Karpas-422 (cell line): ENCODE measurements at places on chromosomes 5 and 9. TPM values are rescaled to one million over a fixed set of nuclear protein-coding genes. Genes with fewer than 3 reads are reported as not detected.

DNA sequence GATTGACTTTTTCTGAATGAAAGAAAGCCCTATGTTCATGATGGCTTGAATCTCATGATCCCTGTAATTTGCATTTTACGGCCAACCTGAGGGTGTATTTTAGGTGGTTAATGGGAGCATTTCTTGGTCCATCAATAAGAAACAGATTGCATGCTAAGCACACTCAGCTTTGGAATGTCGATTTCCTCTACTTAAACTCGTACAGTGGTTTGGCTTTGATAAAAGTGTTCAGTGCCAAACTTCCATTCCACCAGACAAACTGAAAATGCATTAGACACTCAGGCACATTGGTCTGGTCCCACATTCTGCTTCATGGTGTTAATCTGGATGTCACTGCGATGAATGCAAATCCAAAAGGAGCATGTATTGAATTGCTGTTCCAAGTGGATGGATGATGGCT, 77.0 kb downstream of the VCAN start:
- DNase-seq, result no peak
- H3K27ac ChIP-seq, result no peak overlapping the region
- H3K36me3 ChIP-seq, result no peaks in the 10 kb centered on the region
- H3K4me3 ChIP-seq, result no peak overlapping the region

GRCh38 chr5:142683881-142684505, 1.9 kb downstream of the FGF1 start:
- H3K36me3 ChIP-seq, result no peaks in the 10 kb centered on the region
- no peaks in the 10 kb centered on the region for H3K4me1 ChIP-seq
- no peak for DNase-seq

- peaks cover 26% of the 10 kb centered on the region for H3K4me1 ChIP-seq
- peak; percentile 51 for DNase-seq
- H3K36me3 ChIP-seq, result no peaks in the 10 kb centered on the region
- H3K27ac ChIP-seq, result no peak overlapping the region
- no peak overlapping the region for H3K4me3 ChIP-seq
Observed at GRCh38 chr5:675871-676698, 17.1 kb downstream of the TPPP start.

- H3K27me3 ChIP-seq, result no peaks in the 10 kb centered on the region
Observed at GRCh38 chr5:174843263-174844250, 119.2 kb downstream of the MSX2 start.

GRCh38 chr5:122423221-122423620, 111.2 kb downstream of the SNCAIP start:
- DNase-seq, result no peak
- H3K4me1 ChIP-seq, result no peaks in the 10 kb centered on the region
- no peaks in the 10 kb centered on the region for H3K27me3 ChIP-seq
- no peak overlapping the region for H3K27ac ChIP-seq

GRCh38 chr5:127068493-127069214, 4.6 kb downstream of the C5orf63 start:
- H3K4me1 ChIP-seq, result peaks cover 11% of the 10 kb centered on the region
- peaks cover 12% of the 10 kb centered on the region; the same call in 1 of the 2 replicates for H3K36me3 ChIP-seq
- H3K27me3 ChIP-seq, result no peaks in the 10 kb centered on the region
- no peak overlapping the region for H3K27ac ChIP-seq

GRCh38 chr5:96928931-96929708, 6.8 kb upstream of the LNPEP start:
- DNase-seq, result peak; percentile 43
- H3K4me1 ChIP-seq, result peaks cover 34% of the 10 kb centered on the region
- no peaks in the 10 kb centered on the region for H3K27me3 ChIP-seq
- no peak overlapping the region for H3K27ac ChIP-seq

CDO1 gene
- total RNA-seq, result not detected in 2 replicates

DNA sequence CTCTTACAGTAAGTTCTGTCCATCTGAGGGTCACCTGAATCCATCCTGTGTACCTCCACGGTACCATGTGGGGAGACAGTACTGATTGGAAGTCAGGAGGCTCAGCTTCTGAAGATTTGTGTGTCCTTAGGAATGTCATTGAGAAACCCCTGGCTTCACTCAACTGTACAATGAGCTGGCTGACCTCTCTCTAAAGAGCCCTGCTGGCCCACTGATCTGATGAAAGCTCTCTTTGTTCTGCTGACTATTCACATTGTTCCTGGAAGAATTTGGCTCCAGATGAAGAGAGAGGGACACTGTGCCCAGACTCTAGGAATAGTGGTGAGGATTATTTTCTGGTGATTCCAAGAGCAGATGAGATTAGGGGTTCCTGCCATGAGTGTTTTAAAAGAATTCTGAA, 141.2 kb downstream of the LURAP1L start:
- no peaks in the 10 kb centered on the region for H3K36me3 ChIP-seq
- no peak for DNase-seq
- no peak overlapping the region for H3K4me3 ChIP-seq
- H3K4me1 ChIP-seq, result no peaks in the 10 kb centered on the region

DNA sequence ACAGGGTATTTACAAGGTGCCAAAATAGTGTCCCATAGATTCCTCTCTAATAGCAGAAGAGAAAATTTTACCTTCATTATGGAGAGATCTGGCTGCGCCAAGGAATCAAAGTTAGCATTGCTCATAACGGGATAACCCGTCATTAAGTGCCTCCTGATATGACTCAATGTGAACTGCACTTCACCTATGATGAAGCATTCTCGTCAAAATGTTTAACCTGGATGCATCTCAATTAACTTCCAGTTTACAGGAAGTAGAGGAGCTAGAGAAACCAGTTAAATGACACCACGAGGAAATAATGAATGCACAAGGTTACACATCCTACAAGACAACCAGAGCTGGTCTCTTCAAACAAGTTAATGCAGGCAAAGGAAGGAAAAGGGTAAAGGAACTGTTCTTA, 17.2 kb downstream of the FBXW11 start:
- peaks cover 6% of the 10 kb centered on the region for H3K36me3 ChIP-seq
- no peak overlapping the region for H3K4me3 ChIP-seq
- no peaks in the 10 kb centered on the region for H3K27me3 ChIP-seq
- DNase-seq, result no peak
- H3K27ac ChIP-seq, result no peak overlapping the region
- H3K4me1 ChIP-seq, result peaks cover 6% of the 10 kb centered on the region

OR1J4 gene
- total RNA-seq, result not detected in 2 replicates

- H3K4me1 ChIP-seq, result peaks cover 24% of the 10 kb centered on the region
- H3K27ac ChIP-seq, result peak overlapping the region; percentile 81
- H3K27me3 ChIP-seq, result no peaks in the 10 kb centered on the region
- H3K36me3 ChIP-seq, result peaks cover 34% of the 10 kb centered on the region; the same call in 1 of the 2 replicates
- peak; percentile 67 for DNase-seq
Observed at GRCh38 chr5:134174841-134175839, 1.6 kb downstream of the SKP1 start.

DDX41 gene
- 104 and 195 TPM in 2 replicates for total RNA-seq

SAPCD2 gene
- 18.6 and 53.2 TPM in 2 replicates for total RNA-seq

DNA sequence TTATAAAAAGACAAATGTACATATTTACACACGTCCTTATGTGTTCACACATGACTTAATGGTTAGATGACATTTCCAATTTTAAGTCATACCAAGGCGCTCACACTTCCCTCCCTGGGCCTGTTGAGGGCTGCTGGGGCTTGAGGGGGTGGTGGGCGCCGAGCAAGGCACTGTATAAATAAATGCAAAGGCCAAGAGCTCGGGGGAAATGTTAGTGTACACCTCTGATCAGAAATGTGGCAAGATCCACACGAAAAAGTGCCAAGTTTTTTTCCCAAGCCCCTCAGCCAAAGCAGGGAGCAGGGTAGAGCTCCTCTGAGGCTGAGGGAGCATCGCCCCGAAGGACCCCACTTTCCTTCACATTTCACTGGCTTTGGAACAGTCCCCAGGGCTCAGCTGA, 7.5 kb downstream of the IRF1 start:
- no peak overlapping the region for H3K27ac ChIP-seq
- no peak for DNase-seq
- H3K4me3 ChIP-seq, result no peak overlapping the region
- H3K36me3 ChIP-seq, result no peaks in the 10 kb centered on the region

HAND1 gene
- total RNA-seq, result not detected in 2 replicates

C9orf50 gene
- not detected in 2 replicates for total RNA-seq

SPATA31C1 gene
- total RNA-seq, result not detected in 2 replicates

C5orf52 gene
- total RNA-seq, result not detected in 2 replicates

- DNase-seq, result no peak
- no peaks in the 10 kb centered on the region for H3K4me1 ChIP-seq
- no peak overlapping the region for H3K27ac ChIP-seq
- no peak overlapping the region for H3K4me3 ChIP-seq
- H3K27me3 ChIP-seq, result no peaks in the 10 kb centered on the region
Observed at GRCh38 chr9:124342776-124343485, 72.3 kb downstream of the PSMB7 start.

DNA sequence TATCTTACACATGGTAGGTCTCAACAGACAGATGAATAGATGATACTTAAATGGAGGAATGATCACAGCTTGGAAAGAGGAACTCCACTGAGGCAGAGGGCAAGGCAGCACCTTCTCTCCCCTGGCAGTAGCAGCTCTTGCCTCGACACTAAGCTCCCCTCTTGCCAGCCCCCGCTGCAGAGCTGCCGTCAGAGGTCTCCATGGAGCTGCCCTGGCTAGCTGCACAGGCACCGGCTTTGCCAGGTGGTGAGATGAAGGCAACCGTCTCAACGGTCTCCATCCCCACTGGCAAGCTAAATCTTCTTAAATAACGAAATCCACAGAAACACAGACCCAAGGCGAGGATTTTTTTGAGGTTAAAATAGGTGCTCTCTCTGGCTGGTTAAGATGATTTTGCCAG, 81.2 kb downstream of the CRB2 start:
- peaks cover 4% of the 10 kb centered on the region for H3K4me1 ChIP-seq
- H3K36me3 ChIP-seq, result no peaks in the 10 kb centered on the region
- H3K27me3 ChIP-seq, result no peaks in the 10 kb centered on the region
- H3K4me3 ChIP-seq, result no peak overlapping the region
- DNase-seq, result no peak
- no peak overlapping the region for H3K27ac ChIP-seq

DNA sequence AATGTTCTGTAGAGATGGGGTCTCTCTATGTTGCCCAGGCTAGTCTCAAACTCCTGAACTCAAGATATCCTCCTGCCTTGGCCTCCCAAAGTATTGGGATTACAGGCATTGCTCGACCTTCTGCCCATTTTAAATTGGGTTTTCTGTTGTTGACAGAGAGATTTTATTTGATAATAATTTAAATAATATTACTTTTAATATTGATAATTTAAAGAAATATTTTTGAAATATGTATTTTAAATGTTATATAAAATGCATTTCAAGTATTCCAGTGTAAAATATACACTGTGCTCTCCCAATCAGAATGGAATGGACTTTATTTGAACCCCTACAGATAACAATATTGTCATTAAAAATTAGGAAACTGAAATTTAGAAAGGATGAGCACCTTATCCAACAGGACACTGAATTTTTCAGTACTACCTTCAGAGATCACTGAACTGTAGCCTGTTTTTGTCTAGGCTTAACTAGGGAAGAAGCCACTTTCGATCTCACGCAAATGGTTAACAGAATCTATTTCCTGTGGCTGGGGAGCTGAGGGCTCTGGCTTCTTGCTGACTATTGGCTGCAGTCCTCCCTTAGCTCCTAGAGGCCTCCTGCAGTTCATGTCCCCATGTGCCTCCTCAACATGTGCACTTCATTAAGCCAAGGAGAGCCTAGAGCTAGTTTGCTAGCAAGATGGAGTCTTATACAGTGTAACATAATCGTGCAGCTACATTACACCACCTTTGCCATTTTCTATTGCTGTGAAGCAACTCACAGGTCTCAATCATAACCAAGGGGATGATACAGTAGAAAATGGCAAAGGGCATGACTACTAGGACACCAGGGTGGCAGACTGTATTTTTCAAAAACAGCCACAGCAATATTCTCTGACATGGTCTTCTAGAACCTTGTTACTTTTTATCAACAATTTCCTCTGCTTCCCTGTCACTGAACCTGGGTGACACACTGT, 150.0 kb downstream of the CDC42SE2 start:
- H3K36me3 ChIP-seq, result peaks cover 21% of the 10 kb centered on the region
- peaks cover 22% of the 10 kb centered on the region for H3K4me1 ChIP-seq
- no peak for DNase-seq
- H3K4me3 ChIP-seq, result no peak overlapping the region

SIGMAR1 gene
- 78.2 and 120 TPM in 2 replicates for total RNA-seq

GRCh38 chr9:76162086-76162730, 232.0 kb downstream of the RFK start:
- no peaks in the 10 kb centered on the region for H3K36me3 ChIP-seq
- no peaks in the 10 kb centered on the region for H3K27me3 ChIP-seq
- H3K4me3 ChIP-seq, result no peak overlapping the region
- no peak overlapping the region for H3K27ac ChIP-seq
- H3K4me1 ChIP-seq, result no peaks in the 10 kb centered on the region
- no peak for DNase-seq

DNA sequence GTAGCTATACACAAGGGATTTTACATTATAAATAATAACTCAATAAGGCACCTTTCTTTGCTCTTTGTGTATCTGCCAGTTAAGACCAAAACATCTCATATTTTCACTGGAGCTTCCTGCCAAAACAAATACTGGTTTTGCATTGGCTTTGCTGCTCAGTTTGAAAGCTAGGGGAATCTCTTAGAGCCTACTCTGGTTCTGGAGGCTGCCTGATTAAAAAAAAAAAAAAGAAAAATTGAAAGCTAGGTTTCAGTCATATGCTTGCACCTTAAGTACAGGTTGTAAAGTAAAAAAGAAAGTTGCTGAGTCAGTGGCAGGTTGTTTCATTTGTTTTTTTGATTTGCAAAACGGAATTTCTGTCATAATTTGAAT, 2.3 kb downstream of the DENND4C start:
- DNase-seq, result peak; percentile 74
- H3K4me3 ChIP-seq, result peak overlapping the region; percentile 93
- no peaks in the 10 kb centered on the region for H3K36me3 ChIP-seq
- H3K27ac ChIP-seq, result peak overlapping the region; percentile 87
- no peaks in the 10 kb centered on the region for H3K27me3 ChIP-seq

DNA sequence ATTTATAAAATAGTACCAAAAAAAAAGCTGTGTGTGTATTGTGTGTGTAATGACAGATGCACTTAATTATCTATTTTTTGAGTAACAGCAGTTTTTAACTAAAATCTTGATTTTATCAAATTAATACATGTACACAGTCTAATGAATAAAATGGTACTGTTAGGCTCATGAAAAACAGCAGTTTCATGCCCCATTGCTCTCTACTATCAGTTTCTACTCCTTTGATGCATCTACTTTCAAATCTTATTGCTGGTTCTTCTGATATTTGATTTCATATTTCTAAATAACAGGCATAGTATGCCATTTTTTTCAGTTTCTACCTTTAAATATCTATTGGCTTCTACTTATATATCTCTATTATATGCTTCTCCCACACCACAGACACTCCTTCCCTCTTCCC, 117.4 kb downstream of the CCDC171 start:
- no peaks in the 10 kb centered on the region for H3K4me1 ChIP-seq
- no peaks in the 10 kb centered on the region for H3K36me3 ChIP-seq
- no peak for DNase-seq
- no peak overlapping the region for H3K27ac ChIP-seq

STK32A gene
- total RNA-seq, result not detected in 2 replicates
